Motor neuron (in vitro differentiated cells): ENCODE measurements at places on chromosomes 13 and 19.

- no peak for ATAC-seq
These were observed 13.1 kb upstream of the MEDAG start for GRCh38 chr13:30892966-30893365.

DNA sequence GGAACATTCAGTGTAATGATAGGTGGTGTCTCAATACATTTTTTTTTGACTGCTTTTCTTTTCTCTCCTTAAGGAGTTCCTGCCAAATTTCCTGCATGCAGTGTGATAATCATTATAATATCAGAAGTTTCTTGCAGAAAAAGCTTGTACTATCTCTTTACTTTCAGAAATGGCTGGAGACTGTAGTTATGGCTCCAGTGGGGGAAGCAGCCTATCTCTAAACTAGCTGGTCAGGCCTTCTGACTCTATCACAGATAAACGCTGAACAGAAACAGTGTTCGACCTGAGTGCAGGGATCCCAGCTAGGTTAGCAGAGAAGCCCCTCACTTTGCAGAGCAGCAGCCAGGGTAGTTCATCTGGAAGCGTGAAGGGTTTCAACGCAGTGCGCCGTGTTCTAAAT is 1.9 kb downstream of the CCNE1 start:
- no peak for ATAC-seq

DNA sequence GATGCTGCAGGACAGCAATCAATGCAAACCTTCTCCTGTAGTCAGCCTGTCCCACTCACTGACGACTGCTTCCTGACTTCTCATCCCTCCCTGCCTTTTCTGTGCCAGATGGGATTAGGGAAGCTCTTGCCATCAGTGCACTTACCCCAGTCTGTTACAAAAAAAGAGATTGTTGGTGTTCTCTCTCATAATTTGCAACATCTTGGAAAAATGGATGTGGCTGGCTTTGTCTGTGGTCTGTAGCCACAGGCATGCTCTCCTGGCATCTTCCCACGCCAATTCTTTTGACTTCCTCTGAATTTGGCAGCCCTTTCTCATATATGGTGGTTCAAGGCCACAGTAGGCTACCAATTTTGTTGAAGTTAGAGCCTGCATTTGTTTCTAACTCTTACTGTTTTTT is 11.6 kb upstream of the HTR2A start:
- ATAC-seq, result no peak

- no peak for ATAC-seq
These were observed 20.6 kb downstream of the PPP1R37 start for GRCh38 chr19:45113628-45114027.

- no peak for ATAC-seq
These were observed 33.1 kb downstream of the HPN start for GRCh38 chr19:35074426-35075201.

- no peak for ATAC-seq
These were observed 4.7 kb downstream of the GIPC3 start for GRCh38 chr19:3589949-3590348.

- ATAC-seq, result no peak
These were observed 12.2 kb upstream of the HTR2A start for GRCh38 chr13:46909042-46909441.

DNA sequence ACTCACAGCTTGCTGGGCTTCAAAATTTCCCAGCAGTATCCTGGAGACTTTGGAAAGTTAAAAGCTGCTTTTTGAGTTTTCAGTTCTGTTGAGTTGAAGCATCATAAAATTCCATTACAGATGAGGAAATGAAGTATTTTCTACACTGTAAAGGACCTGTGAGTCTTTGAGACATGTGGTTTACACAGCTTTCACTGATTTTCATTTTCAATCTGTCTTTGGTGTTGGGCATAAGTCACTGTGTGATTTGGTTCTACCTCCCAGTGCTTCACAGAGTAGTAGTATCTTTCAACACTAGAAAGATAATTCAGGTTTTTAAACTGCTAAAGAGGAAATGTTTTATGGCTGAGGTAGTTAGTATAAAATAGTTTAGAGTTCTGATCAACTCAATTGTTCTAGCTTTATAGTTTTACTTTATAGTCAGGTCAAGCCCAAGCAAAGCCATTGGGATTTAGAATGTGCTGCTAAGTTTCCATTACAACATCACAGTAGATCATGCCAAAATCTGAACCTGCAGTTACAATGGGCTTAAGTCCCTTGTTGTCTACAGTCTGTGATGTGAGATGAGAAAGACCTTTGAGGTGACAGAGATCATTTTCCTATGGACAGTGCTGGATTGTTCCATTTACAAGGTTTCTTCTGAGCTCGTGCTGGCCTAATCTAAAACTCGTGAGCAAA is 161.6 kb downstream of the FLT1 start:
- no peak for ATAC-seq

GRCh38 chr19:45887200-45887710 is 1.3 kb upstream of the IRF2BP1 start:
- ATAC-seq, result no peak

GRCh38 chr13:111256946-111257345 is 63.5 kb upstream of the TEX29 start:
- ATAC-seq, result no peak

GRCh38 chr19:33669376-33669775 is 47.6 kb downstream of the CHST8 start:
- no peak for ATAC-seq

- no peak for ATAC-seq
These were observed 487.2 kb upstream of the GPC6 start for GRCh38 chr13:92739306-92739818.

GRCh38 chr13:111517641-111518010 is 197.2 kb downstream of the TEX29 start:
- ATAC-seq, result no peak

- ATAC-seq, result no peak
These were observed 611.1 kb downstream of the TBC1D4 start for GRCh38 chr13:74870865-74871264.

DNA sequence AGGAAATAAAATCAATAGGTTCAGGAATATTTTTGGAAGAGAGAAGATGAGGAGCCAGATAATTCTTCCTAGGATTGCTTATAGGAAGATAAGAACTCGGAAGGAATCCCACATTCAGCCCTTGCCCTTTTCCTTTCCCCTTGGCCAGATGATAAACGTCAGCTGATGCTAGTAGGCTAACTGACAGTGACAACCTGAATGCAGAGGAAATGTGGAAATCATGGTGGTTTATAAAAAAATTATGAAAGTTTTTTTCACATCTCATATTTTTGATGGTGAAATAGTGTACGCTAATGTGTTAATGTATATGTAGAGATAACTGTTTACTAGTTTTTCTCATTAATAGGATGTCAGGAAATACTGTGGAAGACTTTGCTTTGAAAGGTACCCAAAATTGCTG is 56.9 kb downstream of the EDNRB start:
- no peak for ATAC-seq

GRCh38 chr19:1234955-1235380 is 2.8 kb downstream of the CBARP start:
- no peak for ATAC-seq

DNA sequence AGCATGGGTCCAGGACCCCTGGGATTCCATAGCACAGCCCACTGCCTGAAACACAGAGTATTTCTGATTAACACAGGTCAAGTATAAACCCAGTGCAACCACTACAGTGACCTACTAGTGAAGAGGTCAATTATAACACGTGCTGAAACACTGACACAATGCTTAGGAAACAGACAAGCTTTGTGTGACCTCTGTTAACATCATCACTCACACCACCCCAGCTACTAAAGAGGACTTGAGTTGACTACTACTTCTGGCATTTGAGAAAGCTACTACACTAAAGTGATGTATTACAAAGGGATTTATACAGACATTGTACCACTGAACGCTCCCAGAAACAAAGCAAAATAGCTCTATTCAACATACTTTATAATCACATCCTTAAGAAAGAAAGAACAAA is 1935.9 kb upstream of the PCDH20 start:
- ATAC-seq, result no peak

DNA sequence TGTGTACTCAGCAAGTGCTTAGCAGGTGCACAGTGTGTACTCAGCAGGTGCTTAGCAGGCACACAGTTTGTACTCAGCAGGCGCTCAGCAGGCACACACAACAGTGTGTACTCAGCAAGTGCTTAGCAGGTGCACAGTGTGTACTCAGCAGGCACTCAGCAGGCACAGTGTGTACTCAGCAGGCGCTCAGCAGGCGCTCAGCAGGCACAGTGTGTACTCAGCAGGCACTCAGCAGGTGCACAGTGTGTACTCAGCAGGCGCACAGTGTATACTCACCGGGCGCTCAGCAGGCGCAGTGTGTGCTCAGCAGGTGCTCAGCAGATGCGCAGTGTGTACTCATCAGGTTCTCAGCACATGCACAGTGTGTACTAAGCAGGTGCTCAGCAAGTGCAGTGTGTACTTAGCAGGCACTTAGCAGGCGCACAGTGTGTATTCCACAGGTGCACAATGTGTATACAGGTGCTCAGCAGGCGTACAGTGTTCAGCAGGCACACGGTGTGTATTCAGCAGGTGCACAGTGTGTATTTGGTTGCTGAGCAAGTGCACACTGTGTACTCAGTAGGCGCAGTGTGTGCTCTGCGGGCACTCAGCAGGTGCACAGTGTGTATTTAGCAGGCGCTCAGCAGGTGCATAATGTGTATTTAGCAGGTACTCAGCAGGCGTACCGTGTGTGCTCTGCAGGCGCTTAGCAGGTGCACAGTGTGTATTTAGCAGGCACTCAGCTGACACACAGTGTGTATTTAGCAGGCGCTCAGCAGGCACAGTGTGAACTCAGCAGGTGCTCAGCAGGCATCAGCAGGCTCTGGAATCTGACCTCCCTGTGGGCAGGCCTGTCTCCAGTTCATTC is 15.1 kb downstream of the CRTC1 start:
- no peak for ATAC-seq

- ATAC-seq, result no peak
These were observed 269.1 kb downstream of the PCDH20 start for GRCh38 chr13:61146571-61146970.
